SJSA1 (cell line): ENCODE measurements at places on chromosomes 3 and 15.
A peak's percentile ranks its signal among the peaks of the same experiment; 100 is the strongest.

DNA sequence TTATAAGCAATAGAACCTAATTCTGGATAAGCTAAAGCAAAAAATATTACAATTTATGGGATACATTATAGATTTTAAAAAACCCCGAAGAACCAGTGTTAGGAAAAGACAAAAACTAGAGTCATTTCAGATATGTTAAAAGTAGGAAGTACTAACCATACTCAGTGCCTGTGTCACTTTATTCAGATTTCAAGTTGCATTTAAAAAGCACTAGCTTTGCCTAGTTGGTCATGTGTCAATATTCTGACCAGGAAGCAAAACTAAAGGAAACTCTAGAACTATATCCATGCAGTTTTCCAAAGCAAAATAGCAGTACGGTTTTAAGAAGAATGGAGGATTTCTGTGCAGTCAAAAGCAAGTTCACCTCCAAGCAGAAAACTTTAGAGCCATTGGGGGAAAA is 88.4 kb downstream of the RAP2B start:
- DNase-seq: no peak

- peak; percentile 27 for DNase-seq
These were observed 96.5 kb downstream of the LIPC start for GRCh38 chr15:58528188-58528870.

- peak; percentile 96 for DNase-seq
These were observed 2.0 kb downstream of the AP2M1 start for GRCh38 chr3:184176377-184177330.

DNA sequence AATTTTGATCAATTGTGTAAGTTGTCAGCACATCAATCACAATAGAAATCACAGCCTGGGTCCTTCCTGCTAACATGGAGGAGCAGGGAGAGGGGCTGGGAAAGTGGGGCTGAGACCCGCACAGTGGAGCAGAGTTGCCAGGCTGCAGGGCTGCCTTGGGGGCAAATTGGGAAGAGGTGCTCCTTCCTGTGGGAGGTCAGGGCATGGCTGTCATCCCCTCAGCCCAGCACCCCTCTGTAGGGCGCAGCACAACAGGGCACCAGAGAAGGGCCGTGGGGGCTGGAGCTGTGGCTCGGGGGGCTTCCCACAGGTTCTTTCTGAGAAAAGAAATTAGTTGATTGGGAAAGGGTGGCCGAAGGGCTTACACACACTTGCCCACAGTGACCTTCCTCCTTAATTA is 126.3 kb downstream of the NSMCE3 start:
- no peak for DNase-seq

DNA sequence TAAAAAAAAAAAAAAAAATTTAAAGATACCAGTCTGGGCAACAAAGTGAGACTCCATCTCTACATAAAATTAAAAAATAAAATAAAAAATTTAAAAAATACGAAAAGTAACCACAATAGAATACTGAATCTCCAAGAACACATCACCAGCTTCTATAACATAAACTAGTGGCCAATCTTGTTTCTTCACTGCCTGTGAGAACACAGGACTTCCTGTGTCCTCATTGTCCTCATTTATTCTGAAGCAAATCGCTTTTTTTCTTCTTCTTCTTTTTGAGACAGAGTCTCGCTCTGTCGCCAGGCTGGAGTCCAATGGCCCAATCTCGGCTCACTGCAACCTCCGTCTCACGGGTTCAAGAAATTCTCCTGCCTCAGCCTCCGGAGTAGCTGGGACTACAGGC is 28.6 kb upstream of the RAB7A start:
- DNase-seq: no peak

GRCh38 chr3:107753494-107753893 is 230.7 kb downstream of the BBX start:
- peak; percentile 10 for DNase-seq

GRCh38 chr3:45914362-45915058 is 28.2 kb downstream of the CCR9 start:
- DNase-seq: no peak

- peak; percentile 52 for DNase-seq
These were observed 126.2 kb upstream of the RASGRP1 start for GRCh38 chr15:38690719-38691332.

DNA sequence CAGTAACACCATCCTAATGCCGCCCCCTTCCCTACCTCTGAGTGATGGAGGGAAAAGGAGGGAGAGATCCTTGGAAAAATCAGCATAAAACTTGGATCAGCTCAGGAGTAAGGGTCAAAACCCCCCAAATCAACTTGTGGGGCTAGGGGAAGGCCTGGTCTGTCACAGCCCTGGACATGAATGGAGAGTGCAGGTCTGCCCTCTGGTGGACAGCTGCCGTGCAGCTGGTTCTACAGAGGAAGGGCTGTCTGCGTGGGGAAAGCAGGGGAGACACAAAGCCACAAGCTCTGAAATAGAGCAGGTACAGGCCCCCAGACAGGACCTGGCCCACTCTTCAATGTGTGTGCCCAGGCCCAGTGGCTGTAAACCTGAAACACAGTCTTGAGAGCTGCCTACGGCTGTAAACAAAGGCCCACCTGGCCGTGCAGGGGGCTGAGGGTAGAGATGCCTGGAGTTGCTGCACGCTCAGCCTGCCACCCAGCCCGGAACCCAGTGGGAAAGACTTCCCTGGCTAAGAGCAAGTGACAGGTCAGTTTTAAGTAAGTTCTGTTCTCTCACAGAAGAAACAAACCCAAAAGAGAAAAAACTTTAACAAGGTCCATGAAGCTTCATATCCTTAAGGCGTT is 16.4 kb downstream of the CLK3 start:
- peak; percentile 64 for DNase-seq

DNA sequence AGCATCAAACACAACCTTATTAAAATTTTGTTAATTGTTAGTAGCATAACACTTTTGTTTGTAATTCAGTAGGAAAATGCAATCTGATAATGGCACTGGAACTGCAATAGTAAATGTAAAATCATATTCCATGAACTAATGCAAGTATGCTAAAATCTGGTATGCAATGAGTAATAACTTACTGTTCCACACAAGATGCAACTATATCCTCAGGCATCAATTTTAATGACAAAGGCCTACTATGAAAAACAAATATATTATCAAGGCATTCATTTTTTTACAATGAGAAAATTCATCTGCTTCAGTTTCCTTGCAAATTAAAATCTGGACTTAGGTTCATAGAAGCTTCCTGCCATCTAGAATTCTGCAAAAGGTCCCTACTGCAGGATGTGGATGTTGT is 1.4 kb upstream of the NSMCE3 start:
- DNase-seq: no peak

- no peak for DNase-seq
These were observed 22.1 kb upstream of the BNC1 start for GRCh38 chr15:83306561-83306960.

- no peak for DNase-seq
These were observed 93.7 kb downstream of the MYLK start for GRCh38 chr3:123790254-123791072.

GRCh38 chr3:127253491-127253890 is 34.4 kb downstream of the PRR20G start:
- DNase-seq: peak; percentile 18
